ENCODE measurements at places on chromosomes 6 and 20. TPM values are rescaled to one million over a fixed set of nuclear protein-coding genes. Genes with fewer than 3 reads are reported as not detected.

DNA sequence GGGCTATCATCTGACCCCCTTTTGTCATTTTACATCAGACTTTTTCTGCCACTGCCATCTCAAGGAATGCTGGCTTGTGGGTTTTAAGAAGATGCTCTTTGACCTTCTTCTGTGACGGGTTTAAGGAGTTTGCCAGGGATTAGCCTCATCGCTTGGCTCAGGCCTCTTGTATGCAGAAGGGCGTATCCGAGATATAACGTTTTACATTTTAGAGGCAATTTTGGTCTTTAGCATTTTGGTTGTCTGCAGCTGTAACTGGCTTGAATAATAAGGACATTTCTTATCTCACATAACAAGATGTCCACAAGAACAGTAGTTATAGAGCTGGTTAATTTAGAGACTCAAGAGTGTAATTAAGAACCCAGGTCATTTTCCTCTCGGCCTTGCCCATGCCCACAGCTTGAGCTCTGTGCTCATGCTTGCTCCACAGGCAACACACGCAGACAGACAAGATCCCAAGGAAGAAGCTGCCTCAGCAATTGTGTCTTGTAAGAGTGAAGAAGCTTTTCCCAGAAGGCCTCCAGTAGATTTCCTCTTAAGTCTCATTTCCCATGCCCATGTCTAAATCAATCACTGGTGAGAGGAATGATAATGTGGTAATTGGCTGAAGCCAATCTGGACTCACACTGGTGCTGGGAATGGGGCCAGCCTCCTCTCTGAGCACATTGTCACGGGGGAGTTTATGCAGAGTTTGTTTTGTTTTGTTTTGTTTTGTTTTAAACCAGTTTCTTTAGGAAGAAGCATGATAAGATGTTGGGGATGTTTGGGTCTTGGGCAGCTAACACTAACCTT, 36.8 kb downstream of the PTCHD4 start:
- H3K4me1 ChIP-seq = no peaks in the 10 kb centered on the region
- no peak overlapping the region for H3K27ac ChIP-seq
- no peak for DNase-seq
- H3K36me3 ChIP-seq = no peaks in the 10 kb centered on the region
- no peak overlapping the region for H3K4me3 ChIP-seq

- H3K27me3 ChIP-seq = peaks cover 8% of the 10 kb centered on the region
- H3K4me1 ChIP-seq = no peaks in the 10 kb centered on the region
- DNase-seq = no peak
- H3K4me3 ChIP-seq = no peak overlapping the region
- H3K27ac ChIP-seq = no peak overlapping the region
- H3K36me3 ChIP-seq = no peaks in the 10 kb centered on the region
Measured at GRCh38 chr20:16654858-16655535, 74.8 kb upstream of the SNRPB2 start.

- DNase-seq = no peak
- no peaks in the 10 kb centered on the region for H3K27me3 ChIP-seq
- no peak overlapping the region for H3K4me3 ChIP-seq
- no peak overlapping the region for H3K27ac ChIP-seq
- no peaks in the 10 kb centered on the region for H3K4me1 ChIP-seq
- no peaks in the 10 kb centered on the region for H3K36me3 ChIP-seq
Measured at GRCh38 chr6:18601516-18602020, 214.4 kb downstream of the RNF144B start.

DNA sequence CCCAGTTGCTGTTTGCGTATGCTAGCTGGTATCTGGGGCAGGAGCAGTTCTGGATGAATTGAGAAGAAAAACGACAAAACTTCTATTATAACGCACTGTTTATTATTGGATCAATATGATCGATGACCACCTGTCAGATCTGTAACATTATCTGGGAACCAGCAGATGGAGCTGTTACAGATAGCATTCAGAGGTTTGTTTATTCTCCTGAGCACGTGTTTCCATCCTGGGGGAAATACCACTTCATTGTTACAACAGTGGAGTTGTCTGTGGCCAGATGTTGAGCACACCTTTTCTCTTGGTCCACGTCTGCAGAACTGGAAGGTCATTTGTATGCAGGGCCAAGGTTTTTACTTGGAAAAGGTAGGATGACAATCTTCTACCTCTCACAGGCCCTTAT, 16.0 kb upstream of the NKX2-2 start:
- H3K36me3 ChIP-seq = no peaks in the 10 kb centered on the region
- no peak overlapping the region for H3K27ac ChIP-seq
- DNase-seq = no peak
- H3K27me3 ChIP-seq = peaks cover 24% of the 10 kb centered on the region
- no peak overlapping the region for H3K4me3 ChIP-seq
- no peaks in the 10 kb centered on the region for H3K4me1 ChIP-seq

DNA sequence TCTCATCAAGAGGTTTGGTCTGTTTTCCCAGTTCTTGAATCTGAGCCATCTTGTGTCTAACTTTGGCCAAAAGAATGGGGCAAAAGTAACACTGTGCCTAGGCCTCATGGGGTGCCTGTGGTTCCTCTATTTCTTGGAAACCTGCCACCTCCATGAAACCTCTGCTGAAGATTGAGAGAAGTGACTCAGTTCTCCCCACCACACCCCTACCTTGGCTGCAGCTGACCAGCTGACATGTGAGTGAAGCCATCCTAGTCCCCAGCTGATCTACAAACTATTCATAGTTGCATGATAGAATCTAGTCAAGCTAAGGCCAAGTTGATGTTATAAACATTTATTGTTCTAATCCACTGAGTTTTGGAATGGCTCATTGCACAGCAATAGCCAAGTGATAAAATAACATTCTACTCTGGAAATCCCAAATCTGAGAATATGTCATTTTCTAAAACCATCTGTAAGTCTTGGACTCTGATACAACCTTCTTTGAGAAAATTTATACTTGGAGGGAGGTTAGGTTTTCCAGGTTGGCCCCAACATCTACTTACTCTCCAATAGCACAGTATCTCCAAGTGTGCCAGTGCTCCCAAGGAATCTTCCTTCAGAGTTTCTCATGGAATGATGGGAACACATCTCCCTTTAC, 107.0 kb upstream of the SMLR1 start:
- no peak overlapping the region for H3K27ac ChIP-seq
- no peak overlapping the region for H3K4me3 ChIP-seq
- no peaks in the 10 kb centered on the region for H3K27me3 ChIP-seq
- no peaks in the 10 kb centered on the region for H3K4me1 ChIP-seq
- no peak for DNase-seq

DNA sequence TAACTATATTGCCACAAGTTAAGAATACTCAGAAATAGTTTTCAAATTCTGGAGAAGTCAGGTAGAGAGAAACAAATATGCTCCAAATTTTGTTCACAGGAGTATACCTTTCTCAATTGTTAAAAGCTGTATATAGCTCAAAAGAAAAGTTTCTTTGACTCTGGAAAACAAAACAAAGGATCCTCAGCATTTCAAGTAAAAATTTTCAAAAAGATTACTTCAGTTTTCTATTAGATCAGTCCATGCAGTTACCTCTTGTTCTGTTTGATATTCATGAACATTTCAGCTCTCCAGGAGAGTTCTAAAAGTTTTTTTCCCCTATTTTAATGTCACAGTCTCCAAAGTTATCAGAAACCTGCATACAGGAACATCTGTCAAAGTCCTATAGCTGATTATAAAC, 30.4 kb upstream of the ENTPD6 start:
- H3K36me3 ChIP-seq = no peaks in the 10 kb centered on the region
- no peaks in the 10 kb centered on the region for H3K27me3 ChIP-seq
- no peaks in the 10 kb centered on the region for H3K4me1 ChIP-seq
- no peak overlapping the region for H3K4me3 ChIP-seq

DNA sequence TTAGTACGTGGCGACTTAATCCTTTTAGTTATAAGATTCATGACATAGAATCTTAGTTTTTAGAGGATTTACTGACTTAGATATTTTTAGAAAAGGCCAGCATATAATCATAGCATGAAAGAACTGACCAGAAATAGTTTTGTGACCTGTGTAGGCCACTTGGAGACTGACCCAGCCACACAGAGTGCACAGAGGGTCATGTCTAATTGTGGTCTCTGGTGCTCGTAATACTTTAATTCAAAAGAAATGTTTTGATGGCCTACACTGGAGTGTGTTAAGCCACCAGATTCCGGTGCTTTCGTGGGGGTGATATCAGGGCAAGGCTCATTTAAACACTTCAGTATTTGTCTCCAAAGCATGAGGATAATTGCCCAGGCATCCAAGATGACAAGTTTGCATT, 11.4 kb downstream of the PCMTD2 start:
- H3K36me3 ChIP-seq = peaks cover 28% of the 10 kb centered on the region
- H3K4me3 ChIP-seq = no peak overlapping the region

DNA sequence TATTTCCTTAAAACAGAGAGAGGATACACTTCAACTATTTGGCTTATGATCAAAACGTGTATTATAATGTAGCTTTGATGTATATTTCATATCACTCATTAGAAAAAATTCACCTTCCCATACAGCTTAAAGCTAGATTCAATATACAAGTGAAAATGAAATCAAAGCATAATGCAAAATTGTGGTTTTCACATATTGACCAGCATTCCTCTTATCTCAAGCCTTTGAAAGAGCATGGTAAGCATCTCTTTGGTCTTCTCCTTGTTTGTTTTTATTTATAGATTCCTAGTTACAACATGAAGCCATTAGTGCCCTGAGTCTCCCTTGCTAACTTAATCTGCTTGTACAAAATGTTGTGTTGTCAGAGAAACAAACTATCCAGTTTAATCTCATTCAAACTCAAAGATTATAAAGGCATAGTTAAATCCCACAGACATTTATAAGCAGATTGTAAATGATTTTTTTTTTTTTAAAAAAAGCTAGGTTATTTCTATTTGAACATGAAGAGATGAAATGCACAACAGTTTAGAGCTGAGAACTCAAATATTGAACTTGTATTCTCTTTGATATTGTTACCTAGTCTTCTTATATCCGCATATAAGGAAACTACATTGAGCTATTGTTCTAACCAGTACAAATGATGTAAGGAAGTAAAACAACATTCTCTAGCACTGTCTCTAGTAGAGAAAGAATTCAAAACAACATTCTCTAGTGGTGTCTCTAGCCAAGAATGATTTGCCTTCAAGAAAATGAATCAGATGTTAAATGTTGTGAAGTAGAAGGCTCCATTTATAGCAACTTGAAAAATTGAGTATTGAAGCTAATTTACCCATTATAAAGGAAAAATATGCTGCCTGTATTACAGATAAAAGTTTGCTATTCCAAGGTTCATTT, 31.2 kb upstream of the SMIM28 start:
- H3K36me3 ChIP-seq = no peaks in the 10 kb centered on the region
- H3K27me3 ChIP-seq = no peaks in the 10 kb centered on the region
- H3K27ac ChIP-seq = no peak overlapping the region

- no peak overlapping the region for H3K27ac ChIP-seq
- H3K36me3 ChIP-seq = no peaks in the 10 kb centered on the region
- H3K4me3 ChIP-seq = no peak overlapping the region
- DNase-seq = no peak
- no peaks in the 10 kb centered on the region for H3K4me1 ChIP-seq
- H3K27me3 ChIP-seq = no peaks in the 10 kb centered on the region
Measured at GRCh38 chr6:4606821-4607704, 169.1 kb upstream of the CDYL start.

- H3K27ac ChIP-seq = no peak overlapping the region
- H3K27me3 ChIP-seq = no peaks in the 10 kb centered on the region
- H3K4me3 ChIP-seq = no peak overlapping the region
Measured at GRCh38 chr20:37944456-37944981, 41.6 kb downstream of the VSTM2L start.

DNA sequence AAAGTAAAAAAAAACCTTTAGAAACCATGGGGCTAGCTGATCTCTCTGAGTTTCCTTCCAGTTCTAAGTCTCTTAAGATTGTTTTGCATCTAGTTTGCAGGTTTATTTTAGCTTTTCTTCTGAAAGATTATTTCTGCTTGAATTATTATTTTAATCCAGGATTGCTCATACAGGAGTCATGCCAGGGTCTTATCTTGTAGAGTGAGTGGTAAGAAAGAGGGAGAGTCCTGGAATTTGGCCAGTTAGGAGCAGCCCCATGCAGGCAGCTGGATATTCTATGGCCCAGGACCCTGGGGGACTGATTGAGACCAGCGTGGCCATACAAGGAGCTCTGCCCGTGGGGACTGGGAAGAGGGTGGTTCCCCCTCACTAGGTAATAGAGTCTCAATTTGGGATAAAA, 178.9 kb upstream of the HEY2 start:
- no peak overlapping the region for H3K4me3 ChIP-seq
- H3K27me3 ChIP-seq = peaks cover 5% of the 10 kb centered on the region

DNA sequence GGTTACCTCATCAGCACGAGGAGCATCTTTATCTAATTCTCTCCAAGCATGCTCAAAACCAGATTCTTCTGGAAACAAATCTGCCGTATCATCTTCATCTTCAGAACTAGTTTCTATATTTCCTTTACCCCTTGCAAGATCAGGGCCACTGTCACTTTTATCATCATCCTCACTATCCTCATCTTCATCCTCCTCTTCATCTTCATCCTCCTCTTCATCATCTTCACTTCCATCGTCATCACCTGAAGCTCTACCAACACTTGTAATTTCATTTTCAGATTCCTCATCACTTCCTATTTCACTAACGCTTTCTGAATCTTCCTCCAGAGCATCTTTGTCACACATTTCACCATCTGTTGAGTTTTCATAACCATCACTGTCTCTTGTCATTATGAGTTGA, 8.9 kb downstream of the ESF1 start:
- no peak overlapping the region for H3K27ac ChIP-seq
- no peaks in the 10 kb centered on the region for H3K27me3 ChIP-seq
- peaks cover 43% of the 10 kb centered on the region for H3K36me3 ChIP-seq
- DNase-seq = no peak
- H3K4me3 ChIP-seq = no peak overlapping the region

DNA sequence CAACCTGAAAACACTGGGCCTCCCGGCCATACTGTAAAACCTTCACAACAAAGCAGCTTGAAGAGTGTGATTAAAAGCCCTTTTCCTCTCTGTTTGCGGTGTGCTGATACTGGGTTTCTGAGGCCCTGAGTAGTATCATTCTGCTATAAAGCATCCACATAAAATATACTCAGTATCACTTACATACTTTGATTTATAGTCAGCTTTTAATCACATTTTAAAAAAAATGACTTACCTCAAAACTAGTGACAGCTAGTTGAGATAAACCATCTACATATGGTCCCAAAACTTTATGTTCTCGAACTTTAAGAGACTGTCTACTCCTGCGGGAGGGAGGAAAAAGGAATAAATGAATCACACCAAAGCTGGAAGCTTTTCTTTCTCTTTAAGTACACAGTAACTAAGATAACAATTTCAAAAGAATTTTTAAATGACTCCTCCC, 135.7 kb downstream of the KIF13A start:
- H3K27me3 ChIP-seq = no peaks in the 10 kb centered on the region
- H3K36me3 ChIP-seq = peaks cover 44% of the 10 kb centered on the region
- DNase-seq = no peak

GRCh38 chr6:55277646-55278045, 49.6 kb upstream of the GFRAL start:
- no peak for DNase-seq
- no peak overlapping the region for H3K27ac ChIP-seq
- no peak overlapping the region for H3K4me3 ChIP-seq

- H3K4me3 ChIP-seq = no peak overlapping the region
- no peaks in the 10 kb centered on the region for H3K4me1 ChIP-seq
- no peaks in the 10 kb centered on the region for H3K36me3 ChIP-seq
- H3K27me3 ChIP-seq = peaks cover 35% of the 10 kb centered on the region
- no peak overlapping the region for H3K27ac ChIP-seq
Measured at GRCh38 chr6:152634773-152635172, 2.4 kb downstream of the SYNE1 start.

Gene PPP1R11
- polyA plus RNA-seq = 65.3 TPM

Gene OPRL1
- 0.81 TPM for polyA plus RNA-seq

Gene PREX1
- polyA plus RNA-seq = 9.9 TPM

Gene SNPH
- 2.3 TPM for polyA plus RNA-seq

Gene PPT2
- 31.0 TPM for polyA plus RNA-seq

Gene LY6G6F
- polyA plus RNA-seq = 0.07 TPM

Gene COL11A2
- 5.3 TPM for polyA plus RNA-seq

Gene BCAS1
- 29.2 TPM for polyA plus RNA-seq

Gene ANGPT4
- 0.03 TPM for polyA plus RNA-seq

Gene NOX3
- polyA plus RNA-seq = not detected

Gene BTN1A1
- polyA plus RNA-seq = 0.22 TPM

Gene CALHM5
- 0.91 TPM for polyA plus RNA-seq

Gene HLA-DQA1
- 53.4 TPM for polyA plus RNA-seq
